ENCODE measurements at places on chromosomes 13 and 19.

DNA sequence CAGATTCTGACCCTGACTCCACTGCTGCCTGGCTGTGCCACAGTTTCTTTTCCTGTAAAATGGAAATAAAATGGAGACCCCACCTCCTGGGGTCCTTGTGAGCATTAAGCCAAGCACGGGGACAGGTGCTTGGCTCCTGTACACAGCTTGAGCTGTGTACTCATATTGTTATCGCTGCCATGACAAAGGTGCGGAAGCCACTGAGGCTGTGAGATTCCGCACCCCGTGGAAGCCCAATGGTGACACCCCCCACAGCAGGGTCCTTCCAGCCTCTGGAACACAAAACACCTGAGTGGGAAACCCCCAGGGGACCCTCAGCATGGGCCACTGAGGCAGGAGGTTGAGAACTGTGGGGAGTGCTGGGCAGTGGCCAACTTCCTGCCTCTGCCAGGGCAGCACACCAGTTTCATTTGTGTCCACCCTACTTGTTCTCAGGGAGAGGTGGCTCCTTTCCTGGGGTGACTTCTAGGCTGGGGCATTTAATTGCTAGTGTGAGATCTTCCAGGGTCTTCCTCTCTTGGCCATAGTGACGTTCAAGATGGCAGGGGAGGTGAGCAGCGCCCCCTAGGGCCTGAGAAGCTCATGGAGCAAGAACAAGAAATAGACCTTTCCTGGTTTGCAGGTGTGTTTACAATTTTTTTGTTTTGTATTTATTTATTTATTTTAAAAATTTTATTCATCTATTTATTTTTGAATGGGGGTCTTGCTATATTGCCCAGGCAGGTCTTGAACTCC is 5.4 kb upstream of the JSRP1 start:
- no peak for DNase-seq

- no peak for DNase-seq
Measured at GRCh38 chr13:21511849-21512248, 52.7 kb upstream of the ZDHHC20 start.

DNA sequence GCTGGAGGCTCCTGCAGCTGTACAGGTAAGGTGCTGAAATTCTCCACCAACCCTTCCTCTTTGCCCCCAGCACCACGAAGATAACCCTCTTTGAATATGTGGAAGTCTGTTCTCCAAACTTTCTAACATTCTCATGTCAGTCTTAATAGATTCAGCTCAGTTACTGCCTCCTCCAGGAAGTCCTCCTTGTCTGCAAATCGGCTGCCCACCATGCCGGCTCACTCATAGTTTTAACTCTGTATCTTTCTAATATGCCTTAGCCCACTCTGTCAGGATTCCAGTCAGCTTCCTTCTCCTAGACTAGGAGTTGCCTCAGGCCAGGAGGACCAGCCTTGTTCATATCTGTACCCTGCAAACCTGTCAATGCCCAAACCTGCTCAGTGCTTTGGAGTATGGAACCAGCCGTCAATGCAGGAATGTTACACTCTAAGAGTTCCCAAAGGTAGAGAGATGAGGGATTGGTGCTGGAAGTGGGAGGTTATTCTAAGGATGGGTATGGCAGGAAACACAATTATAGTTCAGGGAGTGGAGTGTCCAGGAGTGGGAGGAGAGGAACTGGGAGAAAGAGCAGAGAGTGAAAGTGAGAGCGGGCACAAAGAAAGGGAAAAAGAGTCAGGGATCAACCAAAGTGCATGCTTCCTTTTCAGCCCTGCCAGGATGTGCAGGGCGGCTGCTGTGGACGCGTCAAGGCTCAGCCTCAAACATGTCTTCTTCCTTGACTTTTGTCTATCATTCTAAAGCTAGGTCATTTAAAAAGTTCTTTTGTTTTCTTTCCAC is 38.0 kb upstream of the ALOX5AP start:
- no peak for DNase-seq

- DNase-seq = no peak
Measured at GRCh38 chr19:5926641-5927440, 12.8 kb downstream of the CAPS start.

DNA sequence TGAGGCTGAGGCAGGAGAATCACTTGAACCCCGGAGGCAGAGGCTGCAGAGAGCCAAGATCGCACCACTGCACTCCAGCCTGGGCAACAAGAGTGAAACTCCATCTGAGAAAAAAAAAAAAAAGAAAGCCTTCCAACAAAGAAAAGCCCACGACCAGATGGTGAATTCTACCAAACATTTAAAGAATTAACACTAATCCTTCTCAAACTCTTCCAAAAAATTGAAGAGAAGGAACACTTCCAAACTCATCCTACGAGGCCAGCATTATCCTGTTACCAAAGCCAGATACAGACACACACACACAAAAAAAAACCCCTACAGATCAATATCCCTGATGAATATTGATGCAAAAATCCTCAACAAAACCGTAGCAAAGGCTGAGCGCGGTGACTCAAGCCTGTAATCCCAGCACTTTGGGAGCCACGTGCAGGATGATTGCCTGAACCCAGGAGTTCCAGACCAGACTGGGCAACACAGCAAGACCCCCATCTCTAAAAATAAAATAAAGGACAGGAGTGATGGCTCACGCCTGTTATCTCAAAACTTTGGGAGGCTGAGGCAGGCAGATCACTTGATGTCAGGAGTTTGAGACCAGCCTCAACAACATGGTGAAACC is 6.2 kb upstream of the EVI5L start:
- no peak for DNase-seq

GRCh38 chr13:50810468-50810867 is 33.0 kb downstream of the DLEU7 start:
- DNase-seq = no peak

GRCh38 chr13:46963904-46964303 is 67.1 kb upstream of the HTR2A start:
- no peak for DNase-seq

DNA sequence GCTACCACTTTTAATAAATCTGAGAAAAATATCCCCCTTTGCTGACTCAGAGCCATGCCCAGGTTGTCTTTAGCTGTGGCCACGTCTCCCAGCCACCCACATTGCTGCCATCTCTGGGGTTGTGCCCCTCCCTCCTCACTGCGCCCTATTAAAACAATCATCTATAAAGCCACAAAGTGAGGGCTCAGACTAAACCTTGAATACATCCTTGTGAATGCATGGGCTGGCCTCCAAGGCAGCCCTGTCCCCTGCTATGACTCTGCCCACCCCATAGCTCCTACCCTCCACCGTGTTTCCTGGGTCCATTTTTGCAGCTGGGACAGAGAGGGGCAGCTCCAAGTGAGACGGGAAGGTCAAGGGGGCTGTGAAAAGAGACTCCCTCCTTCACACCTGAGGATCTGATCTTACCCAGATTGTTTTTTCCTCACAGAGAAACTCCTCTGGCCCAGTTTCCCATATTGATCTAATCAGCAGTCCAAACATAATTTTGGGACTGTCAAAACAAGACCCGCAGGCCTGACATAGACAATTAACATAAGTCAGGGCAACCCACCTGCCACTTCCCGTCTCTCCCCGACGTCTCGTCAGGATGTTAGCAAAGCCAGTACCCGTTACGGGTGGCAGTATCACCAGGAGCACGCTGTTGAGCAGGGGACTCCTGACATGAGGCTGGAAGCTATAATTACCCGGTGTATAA is 199.0 kb downstream of the KATNAL1 start:
- no peak for DNase-seq

- no peak for DNase-seq
Measured at GRCh38 chr19:7868326-7868670, 5.9 kb downstream of the PRR36 start.

- DNase-seq = no peak
Measured at GRCh38 chr13:35780613-35781012, 304.1 kb upstream of the MAB21L1 start.

GRCh38 chr19:35845215-35846037 is 6.9 kb downstream of the NPHS1 start:
- peak; percentile 59 for DNase-seq

DNA sequence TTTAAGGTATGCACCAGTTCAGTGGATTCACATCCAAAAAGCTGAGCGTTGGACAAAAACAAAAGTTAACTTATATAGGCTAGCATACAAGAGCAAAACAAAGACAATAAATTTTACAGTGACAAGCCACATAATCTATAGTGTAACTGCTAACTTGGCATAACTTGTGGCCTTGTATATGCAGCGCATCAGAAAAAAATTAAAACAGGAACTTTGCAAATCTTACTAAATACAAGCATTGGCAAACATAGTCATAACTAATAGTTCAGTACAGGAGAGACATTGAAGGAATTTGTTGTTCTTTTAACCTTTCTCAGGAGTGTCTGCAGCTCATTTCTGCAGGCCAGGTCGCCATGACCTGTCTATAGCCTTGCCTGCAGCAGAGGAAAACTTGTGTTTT is 54.6 kb downstream of the OR10H4 start:
- no peak for DNase-seq

DNA sequence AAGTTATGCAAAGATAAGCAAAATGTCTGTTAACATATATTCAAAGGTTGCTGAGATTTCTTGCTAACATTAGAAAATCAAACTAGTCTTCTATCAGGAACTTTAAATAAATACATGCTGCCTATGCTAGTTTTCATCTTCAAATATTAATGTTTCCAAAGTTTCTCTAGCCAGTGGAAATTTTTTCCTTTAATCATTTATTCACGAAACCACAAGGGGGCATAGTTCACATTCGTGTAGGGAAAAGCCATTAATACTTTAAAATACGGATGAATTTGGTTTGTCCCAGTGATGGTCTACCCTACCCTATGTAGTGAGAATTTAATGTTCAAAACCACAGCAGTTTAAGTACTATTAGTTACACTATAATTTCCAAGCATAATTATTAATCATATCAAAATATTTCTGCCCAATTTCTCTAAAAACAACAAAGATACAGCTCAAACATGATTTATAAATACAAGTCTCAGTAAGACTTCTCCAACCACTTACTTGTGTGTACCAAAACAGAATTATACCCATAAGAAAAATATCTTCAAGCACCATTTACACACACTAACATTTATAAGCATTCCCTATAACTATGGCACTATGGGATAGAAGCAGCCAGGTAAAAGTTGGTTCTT is 16.2 kb downstream of the NUFIP1 start:
- no peak for DNase-seq

GRCh38 chr13:24060993-24061392 is 99.5 kb upstream of the SPATA13 start:
- DNase-seq = no peak

GRCh38 chr13:106566641-106567473 is 1.1 kb downstream of the ARGLU1 start:
- peak; percentile 33 for DNase-seq

DNA sequence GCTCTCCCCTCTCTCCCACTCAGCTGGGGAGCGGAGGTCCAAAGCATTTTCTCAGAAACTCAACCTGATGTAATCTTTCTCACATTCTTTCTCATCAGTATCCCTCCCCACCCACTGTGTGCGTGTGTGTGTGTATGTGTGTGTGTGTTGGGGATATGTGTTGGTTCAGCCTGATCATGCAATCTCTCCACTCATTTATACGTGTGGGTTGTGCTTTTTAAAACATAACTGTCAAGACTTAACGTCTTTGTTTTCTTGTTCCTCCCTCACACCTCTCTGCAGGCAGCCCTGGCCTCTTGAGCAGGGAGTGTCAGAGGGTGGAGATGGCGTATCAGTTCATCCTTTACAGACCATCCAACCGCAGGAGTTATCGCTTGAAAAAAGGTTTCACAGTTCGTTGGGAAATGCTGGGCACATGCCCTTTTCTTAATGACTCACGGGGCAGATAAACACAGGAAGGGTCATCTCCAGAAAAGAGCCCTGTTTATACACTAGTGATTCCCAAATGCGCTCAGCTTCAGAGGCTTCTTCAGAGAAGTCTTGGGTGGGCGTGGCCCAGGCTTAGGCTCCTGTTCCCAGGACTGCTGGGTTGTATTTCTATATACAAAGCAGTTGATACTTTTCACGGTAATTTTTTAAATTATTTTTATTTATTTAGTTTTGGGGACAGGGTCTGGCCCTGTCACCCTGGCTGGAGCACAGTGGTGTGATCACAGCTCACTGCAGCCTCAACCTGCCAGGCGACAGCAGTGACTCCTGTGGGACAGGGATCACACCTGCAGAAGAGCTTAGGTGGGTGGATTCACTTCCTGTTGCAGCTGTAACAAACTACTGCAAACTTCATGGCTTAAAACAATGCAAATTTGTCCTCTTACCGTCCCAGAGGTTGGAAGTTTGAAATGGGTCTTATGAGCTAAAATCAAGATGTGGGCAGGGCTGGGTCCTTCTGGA is 60.3 kb downstream of the CCDC70 start:
- no peak for DNase-seq

DNA sequence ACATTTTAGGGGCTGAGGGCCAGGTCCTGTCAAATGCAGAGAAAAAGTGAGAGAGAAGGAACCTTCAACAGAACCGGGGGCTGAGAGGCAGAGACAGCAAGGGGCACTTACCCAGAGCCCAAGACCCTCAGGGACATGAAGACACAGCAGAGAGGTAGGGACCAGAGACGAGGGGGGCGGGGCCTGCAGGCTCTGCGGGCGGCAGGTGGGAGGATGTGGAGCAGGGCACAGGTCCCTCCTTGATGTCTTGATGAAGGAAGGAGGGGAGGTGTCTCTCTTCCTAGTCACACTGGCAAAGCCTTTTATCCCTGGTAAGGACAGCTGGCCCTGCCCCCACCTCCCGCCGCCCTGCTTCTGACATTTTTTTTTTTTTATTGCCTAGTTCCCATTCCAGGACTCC is at the start of gene KLK14:
KLK14 (minus strand) TSS at position 277 of the 400 bp plus-strand sequence; CDS start at position 4, 273 bp downstream.
- no peak for DNase-seq

DNA sequence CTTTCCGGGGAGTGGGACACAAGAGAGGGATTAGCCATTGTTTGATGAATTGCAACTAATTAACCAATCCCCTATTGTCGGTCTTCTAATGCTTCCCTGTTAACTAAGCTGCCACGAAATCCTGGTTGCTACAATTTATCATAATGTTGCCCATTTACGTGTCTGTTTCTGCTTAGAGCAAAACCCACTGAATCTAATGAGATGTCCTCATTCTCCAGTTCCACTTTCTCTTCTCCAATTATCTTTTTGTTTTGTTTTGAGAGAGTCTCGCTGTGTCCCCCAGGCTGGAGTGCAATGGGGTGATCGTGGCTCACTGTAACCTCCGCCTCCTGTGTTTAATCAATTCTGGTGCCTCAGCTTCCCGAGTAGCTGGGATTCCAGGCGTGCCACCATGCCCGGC is 5.2 kb upstream of the DPP9 start:
- DNase-seq = no peak

- no peak for DNase-seq
Measured at GRCh38 chr13:48231080-48231479, 1.9 kb upstream of the ITM2B start.

DNA sequence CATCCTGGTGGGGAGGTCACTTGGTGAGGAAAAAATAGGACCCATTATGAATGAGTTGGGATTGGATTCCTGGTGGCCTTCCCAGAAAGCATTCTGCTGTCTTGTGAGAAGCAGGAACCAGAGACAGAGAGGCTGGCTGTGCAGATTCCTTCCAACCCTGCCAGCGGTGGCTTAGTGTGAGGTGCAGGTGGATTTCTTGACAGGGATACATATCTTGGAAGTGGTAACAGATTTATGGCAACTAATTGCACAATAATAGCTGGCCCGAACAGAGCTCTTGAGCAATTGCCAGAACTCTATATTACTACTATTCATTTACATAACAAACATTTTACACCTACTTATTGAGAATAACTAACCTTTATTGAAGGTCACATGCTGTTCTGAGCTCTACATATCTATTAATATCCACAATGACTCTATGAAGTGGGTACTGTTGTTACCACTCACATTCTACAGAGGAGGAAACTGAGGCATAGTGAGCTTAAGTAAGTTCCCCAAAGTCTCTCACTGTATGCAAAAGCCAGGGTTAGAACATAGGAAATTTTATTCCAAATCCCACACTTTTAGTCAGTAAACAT is 173.9 kb upstream of the SERP2 start:
- no peak for DNase-seq

GRCh38 chr13:110576070-110576394 is 14.5 kb upstream of the RAB20 start:
- no peak for DNase-seq

All from T47D (cell line).